ENCODE measurements at places on chromosomes 6 and 20.
A peak's percentile ranks its signal among the peaks of the same experiment; 100 is the strongest.

DNA sequence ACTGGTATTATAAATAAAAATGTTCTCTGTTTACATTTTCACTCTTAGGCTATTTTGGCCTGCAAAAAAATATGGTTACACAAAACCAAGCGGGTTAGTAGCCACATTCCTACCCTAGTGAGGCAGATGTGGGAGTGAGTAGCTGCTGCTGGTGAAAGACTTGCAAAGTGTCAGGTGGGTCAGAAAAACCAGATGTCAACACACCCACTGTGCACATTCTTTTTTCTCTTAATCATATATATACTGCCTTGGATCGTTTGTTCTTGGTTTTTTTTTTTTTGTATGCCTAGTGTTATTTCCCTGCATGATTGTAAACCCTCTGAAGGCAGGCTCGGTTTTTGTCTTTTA is 68.0 kb upstream of the TFB1M start:
- DNase-seq: peak; percentile 40

GRCh38 chr20:47360297-47361056 is 4.0 kb upstream of the ZMYND8 start:
- peak; percentile 59 for DNase-seq

DNA sequence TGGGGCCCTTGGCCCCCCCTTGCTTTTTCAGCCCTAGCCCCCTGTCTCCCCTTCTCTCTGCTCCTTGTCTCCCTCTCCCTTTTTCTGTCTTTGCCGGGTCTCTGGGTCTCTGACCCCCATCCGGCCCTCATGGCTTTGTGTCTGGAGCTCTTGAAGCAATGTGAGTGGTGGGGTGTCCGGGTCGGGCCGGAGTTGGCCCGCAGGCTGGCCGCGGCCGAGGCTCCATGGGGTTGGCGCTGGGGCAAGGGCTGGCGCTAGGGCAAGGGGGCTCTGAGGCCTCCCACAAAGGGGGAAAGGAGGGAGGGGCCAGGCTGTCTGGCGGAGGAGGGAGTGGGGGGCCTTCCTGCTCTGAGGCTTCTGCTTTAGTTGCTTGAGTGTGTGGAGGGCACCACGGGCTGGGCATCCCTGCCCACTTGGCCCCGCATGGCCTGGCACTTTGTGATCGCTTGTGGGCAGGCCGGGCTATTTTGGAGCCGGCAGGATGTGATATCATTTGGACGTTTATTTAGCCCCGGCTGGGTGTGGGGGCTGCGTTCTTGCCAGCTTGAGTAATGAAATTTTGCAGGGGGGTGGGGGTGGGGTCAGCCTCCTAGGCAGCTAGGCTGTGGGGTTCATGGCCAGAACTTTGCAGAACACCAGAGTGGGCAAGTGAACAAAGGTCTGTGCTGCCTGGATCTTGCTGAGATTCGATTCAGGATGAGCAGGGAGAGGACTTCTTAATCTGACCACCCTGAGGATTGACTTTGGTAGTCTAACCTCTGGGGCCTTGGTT is 78.7 kb upstream of the MYL9 start:
- no peak for DNase-seq

DNA sequence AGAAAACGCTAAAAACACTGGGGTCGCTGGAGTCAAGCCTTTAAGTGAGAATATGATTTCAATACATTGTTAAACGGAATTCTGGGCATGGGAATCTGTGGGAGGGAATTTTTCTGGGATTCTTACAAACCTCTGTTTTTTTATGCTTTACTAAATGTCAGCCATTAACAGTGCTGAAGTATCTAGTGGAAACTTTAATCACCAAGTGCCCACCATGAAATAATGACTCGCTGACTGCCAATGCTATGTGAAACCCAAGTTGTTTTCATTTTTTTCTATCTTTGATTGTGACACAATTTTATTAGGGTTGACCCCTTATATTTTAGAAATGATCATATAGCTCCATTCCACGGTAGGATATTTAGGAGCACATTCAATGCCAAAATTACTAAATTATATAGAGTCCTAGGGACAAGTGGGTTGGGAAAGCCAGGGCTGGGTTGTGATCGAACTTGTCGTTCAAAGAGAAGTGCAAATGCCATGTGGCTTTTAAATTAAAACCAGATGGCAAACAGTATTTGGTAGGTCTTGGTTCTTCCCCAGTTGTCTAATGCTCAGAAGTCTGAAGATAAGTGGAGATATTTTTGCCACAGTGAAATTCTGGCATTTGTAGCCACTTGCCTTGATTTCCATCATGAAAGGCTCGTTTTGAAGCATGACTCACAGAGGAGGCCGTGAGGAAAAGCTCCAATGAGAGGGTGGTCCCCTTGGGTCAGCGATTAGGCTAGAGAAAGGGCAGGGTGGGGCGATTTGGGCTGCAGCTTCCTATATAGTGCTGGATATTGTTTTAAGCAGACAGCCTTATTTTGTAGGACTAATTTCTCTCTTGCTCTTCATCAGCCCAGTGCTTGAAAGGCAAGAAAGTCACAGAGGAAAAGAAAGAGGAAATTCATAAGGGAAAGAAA is 254.4 kb upstream of the JAG1 start:
- no peak for DNase-seq

DNA sequence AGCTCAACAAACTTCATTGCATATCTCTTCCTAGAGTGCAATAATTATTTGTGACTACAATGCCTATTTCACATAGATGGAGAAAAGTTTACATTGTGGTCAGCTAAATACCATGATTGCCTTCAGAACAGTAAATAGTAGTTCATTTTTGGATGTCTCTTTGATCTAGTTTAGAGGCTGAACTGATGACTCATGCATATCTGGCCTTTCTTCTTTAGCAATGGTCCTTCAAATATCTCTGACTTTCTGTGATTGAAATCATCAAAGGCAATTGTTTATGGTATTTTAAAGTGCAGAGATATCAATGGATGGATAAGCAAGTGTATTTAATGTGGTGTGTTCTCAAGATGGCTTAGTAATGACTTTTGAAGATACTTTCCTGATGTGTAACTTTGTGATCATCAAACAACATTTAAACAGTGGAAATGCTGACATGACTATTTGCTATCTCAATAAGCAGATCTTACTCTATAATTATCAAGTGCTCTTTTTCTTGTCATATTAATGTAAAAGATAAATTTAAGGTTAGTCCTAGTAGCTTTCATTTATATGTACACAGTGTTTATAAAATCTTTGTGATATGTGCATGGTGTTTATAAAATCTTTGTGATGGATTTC is 523.7 kb upstream of the SLC35B3 start:
- no peak for DNase-seq

- peak; percentile 80 for DNase-seq
These were observed 208.7 kb upstream of the PRND start for GRCh38 chr20:4512891-4513550.

DNA sequence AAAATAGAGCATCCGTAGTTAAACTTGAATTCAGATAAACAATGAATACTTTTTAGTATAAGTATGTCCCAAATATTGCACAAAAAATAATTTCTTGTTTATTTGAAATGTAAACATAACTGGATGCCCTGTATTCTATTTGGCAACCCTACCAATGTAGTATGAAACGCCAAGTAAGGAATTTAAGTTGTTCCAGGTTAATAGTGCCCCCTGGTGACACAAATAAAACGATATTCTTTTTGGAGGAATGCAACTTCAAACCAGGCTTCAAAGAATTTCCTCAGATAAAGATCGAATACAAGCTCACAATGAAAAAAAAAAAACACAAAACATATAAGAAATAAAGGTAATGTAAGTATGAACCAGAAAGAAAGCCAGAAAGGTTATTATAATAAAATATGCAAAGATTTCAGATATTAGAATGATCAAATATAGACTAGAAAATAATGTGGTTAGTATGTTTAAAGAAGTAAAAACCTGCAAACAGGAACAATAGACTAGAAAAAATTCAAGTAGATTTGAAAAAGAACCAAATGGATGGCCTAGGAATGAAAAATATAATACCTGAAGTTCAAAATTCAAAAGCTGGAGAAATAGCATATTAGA is 18.4 kb upstream of the AKAP7 start:
- DNase-seq: no peak

- DNase-seq: no peak
These were observed 112.7 kb upstream of the TNFAIP3 start for GRCh38 chr6:137754366-137754765.

- no peak for DNase-seq
These were observed 43.9 kb upstream of the PRND start for GRCh38 chr20:4677846-4678245.

DNA sequence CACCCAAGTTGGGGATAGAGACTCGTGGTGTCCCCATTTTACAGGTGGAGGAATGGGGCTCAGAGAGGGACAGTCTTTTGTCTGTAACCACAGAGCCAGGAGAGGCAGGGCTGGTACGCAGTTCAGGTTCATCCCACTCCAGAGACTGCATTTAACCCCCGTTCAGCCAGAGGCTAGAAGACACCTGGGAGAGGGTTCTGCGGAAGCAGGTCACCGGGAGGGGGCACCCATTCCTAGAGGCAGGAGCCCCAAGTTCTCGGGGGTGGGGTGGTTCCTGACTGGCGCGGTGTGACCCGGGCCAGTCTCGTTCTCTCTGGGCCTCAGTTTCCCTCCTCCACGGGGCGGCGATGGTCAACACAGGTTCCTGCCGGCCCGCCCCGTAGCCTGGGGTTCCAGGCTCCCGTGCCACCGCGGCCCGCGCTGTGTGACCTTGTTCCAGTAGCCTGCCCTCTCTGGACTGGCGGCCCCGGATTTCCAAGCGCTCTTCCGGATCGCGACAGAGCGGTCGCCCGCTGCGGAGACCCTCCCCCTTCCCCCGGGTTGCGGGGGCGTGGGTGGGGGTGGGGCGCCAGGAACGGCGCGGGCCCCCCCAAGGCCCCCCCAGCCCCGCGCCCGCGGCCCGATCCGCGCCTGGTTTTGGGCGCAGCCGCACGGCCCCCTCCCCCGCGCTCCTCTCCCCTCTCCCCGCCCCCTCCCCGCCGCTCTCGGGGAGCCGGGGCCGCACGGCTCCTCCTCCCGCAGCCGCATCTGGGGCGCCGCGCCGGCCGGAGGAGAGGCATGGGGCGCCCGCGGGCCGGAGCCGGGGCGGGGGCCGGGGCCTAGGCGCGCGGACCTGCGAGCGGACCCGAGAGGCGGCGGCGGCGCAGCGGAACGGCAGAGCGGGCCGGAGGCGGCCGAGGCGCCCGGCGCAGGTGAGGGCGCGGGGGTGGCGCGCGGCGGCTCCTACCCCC is at the start of gene DLGAP4:
TSS of gene DLGAP4 (plus strand) at position 738 of the 950 bp plus-strand sequence. CDS start 125,379 bp downstream, outside the sequence.
- no peak for DNase-seq

- no peak for DNase-seq
These were observed 83.7 kb downstream of the TMEM242 start for GRCh38 chr6:157239671-157240058.

DNA sequence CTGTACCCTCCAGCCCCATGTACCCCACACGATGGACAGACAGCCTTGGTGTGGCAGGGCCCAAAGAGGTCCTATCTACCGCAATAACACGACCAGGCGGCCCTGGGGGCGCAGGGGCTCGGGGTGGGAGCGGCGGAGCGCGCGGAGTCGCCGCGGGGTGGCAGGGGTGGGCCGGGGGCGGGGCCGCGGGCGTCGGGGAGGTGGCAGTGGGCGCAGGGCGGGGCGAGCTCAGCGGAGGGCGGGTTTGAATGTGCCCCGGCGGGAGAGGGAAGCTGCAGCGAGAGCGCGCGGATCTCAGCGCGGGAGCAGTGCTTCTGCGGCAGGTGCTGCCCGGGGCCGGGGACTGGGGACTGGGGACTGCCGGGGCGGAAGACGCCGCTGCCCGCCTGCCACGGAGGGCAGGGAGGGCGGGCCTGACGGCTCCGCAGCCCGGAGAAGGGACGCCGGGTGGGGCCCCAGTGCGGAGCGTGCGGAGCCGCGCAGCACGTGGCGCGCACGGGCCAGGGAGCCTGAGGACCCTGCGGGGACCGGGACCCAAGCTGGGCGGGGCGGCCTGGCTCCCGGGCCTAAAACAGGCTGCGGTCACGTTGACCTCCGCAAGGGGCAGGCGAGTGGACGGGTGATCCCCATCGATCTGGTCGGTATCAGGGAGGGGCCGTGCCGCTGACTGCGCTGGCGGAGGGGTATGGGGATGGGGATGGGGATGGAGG is at the start of gene SLC29A1:
TSS of gene SLC29A1 (plus strand) at position 277 of the 710 bp plus-strand sequence. CDS start 3,719 bp downstream, outside the sequence.
- DNase-seq: no peak

GRCh38 chr6:128017288-128017687 is 116.4 kb upstream of the THEMIS start:
- DNase-seq: no peak

GRCh38 chr20:47055699-47056369 is 161.2 kb downstream of the EYA2 start:
- peak; percentile 23 for DNase-seq

DNA sequence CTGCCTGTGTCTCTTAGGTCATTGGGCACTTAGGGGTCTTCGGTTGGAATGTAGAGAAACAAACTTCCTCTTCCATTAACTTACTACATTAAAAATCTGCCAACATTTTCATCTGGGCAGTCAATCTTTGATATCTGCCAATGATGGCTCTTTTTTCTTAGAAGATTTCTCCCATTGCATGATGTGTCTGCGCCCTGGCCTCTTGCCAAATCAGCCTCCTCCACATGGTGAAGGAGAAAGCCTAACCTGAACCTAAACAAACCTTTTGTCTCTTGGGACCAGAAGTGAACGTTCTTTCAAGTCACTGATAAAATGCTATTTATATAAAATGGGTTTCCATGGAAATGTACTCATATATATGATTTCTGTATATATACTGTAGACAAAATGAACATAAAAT is 998.9 kb upstream of the GJE1 start:
- DNase-seq: no peak

GRCh38 chr6:137692806-137693205 is 174.3 kb upstream of the TNFAIP3 start:
- no peak for DNase-seq

GRCh38 chr6:40958738-40959137 is 80.3 kb downstream of the UNC5CL start:
- DNase-seq: no peak

- DNase-seq: peak; percentile 69
These were observed 44.1 kb upstream of the MOXD1 start for GRCh38 chr6:132445201-132445951.

GRCh38 chr6:33344701-33345697 is 27.5 kb upstream of the ZBTB22 start:
- DNase-seq: peak; percentile 81

DNA sequence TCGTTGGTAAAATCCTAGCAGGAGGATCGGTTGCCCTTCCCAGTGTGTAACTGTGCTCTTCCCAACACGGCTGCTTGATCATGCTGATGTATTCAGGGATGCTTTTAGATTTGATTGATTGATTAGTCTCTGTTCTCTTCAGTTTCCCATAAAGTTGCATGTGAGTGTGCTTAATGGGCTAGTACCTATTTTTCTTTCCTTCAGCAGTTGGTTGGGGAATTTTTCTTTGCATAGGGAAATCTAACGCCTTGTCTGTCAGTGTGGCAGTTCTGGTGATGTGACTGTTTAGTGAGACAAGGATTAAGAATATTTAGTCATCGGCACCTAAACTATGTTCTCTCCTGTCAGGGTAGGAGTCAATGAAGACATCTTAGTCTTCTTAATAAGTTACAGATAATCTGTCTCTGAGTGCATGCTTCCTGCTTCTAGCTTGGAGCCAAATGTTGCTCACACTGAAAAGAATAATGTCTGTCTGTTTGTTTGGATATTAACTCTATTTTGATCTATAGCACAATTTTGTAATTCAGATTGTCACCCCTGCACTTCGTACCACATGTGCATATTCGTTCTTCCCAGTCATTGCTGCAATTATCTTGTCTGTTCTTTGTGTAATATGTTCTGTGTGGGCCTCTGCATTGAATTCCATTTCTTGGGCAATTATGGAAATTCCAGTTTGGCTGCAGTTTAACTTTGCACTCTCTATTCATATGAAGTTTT is 169.9 kb downstream of the EDN1 start:
- DNase-seq: no peak

GRCh38 chr6:160141001-160141726 is 19.5 kb downstream of the SLC22A1 start:
- peak; percentile 42 for DNase-seq

GRCh38 chr6:8738951-8739350 is 303.6 kb upstream of the SLC35B3 start:
- no peak for DNase-seq

- no peak for DNase-seq
These were observed 1.5 kb upstream of the ARFGEF2 start for GRCh38 chr20:48919882-48920526.
